ENCODE measurements at places on chromosomes 11 and 22. TPM values are rescaled to one million over a fixed set of nuclear protein-coding genes. Genes with fewer than 3 reads are reported as not detected.

DNA sequence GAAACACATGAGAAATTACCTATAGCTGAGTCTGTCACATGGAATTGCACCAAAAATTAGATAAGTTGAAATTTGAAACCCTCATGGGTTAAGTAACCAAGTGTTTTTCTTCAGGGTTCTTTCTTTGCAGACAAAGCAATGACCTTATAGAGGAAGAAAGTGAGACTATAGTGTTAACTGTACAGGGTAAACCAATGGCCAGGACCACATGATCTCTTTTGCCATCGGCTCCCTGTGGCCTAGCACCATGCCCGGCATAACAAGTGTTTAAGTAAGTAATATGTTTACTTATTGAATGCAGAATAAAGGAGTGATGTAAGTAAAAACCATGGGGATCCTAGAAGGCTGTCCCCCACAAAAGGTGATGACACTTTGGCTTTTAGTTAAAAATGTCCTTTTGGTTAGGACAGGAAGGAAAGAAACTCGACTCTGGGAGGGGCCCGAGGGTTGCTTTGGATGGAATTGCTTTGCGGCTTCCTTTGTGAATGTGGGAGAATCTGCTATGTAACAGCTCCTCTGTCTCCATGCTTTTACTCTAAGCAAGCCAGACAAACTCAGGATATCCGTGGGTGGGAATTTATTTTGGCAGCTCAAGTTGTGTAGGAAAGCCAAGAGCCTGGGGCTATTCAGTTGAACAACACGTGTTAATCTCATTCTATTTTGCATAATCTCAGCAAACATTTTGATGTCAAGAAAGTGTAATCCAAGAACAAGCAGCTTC is 454.7 kb downstream of the INSC start:
- DNase-seq = no peak

DNA sequence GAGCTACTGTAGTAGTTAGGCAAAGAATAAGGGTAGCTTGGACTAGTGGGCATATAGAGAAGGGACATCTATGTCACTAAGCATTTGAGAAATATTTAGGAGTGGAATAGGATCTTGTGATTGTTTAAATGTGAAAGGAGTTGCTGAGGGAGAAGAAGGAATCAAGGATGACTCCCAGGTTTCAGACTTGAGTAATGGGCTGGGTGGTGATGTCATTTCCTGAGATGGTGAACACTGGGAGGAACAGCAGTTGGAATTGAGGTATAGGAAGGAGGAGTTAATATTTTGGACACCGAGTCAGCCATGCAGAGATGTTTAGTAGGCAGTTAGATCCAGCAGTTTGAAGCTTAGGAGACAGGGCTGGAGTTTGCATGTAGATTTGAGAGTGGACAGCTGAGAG is 40.1 kb downstream of the REXO2 start:
- DNase-seq = no peak

DNA sequence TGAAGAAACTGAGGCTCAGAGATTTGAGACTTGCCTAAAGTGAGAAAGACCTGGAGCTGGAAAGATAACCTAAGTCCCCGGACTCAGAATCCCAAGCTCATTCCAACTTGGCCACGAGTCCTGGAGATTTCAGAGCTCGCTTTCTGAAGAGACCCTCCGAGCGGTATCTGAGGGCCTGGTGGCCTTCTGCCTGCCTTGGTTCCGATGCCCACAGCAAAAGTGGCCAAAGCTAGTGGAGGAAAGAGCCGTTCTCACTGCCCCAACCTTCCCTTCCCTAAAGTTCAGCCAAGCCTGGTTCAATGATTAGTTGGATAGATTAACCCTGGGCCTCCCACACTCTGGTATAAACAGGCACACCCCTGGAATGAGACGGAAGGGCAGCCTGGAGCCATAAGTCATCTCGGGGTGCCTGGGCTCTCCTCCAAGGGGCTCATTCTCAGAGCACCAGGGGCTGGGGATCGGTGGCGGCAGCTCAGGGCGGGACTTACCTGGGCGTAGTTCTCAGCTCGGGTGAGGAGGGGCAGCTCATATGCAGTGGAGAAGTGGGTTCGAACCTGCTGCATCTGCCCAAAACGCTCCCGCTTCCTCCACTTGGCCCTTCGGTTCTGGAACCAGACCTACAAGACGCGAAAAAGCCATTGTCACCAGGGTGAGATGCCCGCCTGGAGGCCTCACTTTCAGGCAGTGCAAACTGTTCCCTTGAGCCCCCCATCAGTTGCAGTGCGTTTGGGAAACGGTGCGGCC is 42.8 kb downstream of the ALX4 start:
- DNase-seq = no peak

DNA sequence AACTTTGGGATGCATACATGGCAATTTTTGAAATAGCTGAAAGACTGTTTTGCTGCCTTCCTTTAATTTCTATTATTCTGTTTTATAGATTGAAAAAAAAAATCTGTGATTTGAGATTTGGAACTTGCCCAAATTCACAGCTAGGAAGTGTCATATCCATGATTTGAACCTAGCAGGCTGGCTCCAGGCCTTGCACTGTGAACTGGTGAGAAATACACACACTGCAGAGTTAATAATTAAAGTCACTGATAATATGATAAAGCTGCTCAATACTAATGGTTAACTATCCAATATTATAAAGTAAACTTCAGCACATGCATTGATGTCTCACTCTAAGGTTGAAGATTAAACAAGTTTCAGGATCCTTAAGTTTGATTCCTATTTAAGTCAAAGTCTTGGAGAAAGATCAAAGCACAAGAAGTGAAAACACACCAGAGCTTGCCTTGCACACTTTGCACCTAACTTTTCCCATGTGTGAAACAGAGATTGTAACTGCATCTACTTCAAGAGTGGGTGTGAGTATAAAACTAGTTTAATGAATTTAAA is 150.6 kb upstream of the CCDC179 start:
- no peak for DNase-seq

GRCh38 chr11:95111923-95112540 is 22.4 kb downstream of the ENDOD1 start:
- no peak for DNase-seq

- no peak for DNase-seq
Observed at GRCh38 chr11:131823772-131824171, 453.4 kb downstream of the NTM start.

DNA sequence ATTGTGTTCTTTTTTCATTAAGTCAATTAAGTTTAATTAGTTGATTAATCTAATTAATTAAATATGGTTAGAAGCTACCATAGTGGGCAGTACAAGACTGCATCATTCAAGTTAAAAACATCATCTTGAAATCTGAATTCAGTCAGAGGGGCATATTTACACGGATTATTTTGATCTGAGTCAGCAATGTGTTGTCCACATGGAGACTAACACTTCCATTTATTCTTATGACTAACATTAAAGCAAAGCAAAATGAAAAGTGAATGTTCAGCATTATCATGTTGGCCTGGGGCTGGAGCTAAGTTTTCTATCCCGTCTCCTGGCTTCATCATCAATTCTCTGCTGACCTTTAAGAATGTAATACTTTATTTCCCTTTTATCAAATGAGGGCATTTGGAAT is 17.3 kb downstream of the FLI1 start:
- no peak for DNase-seq

GRCh38 chr11:17014321-17014832 is at the start of gene PLEKHA7:
Gene PLEKHA7 (minus strand): TSS chr11:17014414. CDS start chr11:17014401, 13 bp downstream.
- no peak for DNase-seq

- no peak for DNase-seq
Observed at GRCh38 chr22:17235861-17236260, 16.6 kb upstream of the ADA2 start.

Gene FAM180B
- total RNA-seq = not detected

Gene P2RY2
- not detected for total RNA-seq

Gene TESMIN
- total RNA-seq = 11.8 TPM

Gene APOBEC3C
- 147 TPM for total RNA-seq

Gene OR5A1
- not detected for total RNA-seq

Gene KDM4D
- 1.4 TPM for total RNA-seq

Gene NXPE1
- not detected for total RNA-seq

Gene PYGM
- total RNA-seq = 3.2 TPM
